ENCODE measurements at places on chromosomes 2 and 18.

GRCh38 chr2:100972452-100972851 lies 29.6 kb upstream of the RPL31 start:
- no peak for DNase-seq

- DNase-seq: no peak
Measured at GRCh38 chr2:65525616-65526231, 93.3 kb upstream of the SPRED2 start.

GRCh38 chr18:3489462-3489861 lies 39.5 kb downstream of the TGIF1 start:
- no peak for DNase-seq

DNA sequence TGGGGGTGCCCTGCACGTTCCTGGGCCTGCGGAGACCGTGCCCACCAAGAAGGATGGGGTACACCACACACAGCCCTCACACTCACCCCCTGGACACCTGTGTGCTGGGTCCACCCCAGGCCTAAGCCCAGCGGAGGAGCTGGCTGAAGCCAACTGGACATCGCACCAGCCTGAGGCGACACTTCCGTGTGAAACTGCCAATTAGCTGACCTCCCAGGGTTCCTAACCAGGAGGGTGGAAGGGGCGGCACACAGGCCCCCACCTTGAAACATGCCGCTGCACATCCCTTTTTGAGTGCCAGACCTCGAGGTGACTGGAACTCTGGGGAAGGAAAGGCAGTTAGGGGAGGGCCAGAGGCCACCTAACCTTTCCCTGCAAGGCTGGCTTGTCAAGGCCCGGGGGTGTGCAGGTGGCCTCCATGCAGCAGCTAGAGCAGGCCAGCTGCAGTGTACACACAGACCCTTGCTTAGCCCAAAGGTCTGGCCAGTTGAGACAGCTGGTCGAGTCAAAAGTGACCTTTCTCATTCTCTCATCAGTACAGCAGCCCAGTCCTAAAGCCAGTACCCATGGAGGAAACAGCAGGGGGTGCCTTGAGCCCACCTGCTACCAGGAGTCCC lies 4.5 kb downstream of the STK25 start:
- DNase-seq: no peak

DNA sequence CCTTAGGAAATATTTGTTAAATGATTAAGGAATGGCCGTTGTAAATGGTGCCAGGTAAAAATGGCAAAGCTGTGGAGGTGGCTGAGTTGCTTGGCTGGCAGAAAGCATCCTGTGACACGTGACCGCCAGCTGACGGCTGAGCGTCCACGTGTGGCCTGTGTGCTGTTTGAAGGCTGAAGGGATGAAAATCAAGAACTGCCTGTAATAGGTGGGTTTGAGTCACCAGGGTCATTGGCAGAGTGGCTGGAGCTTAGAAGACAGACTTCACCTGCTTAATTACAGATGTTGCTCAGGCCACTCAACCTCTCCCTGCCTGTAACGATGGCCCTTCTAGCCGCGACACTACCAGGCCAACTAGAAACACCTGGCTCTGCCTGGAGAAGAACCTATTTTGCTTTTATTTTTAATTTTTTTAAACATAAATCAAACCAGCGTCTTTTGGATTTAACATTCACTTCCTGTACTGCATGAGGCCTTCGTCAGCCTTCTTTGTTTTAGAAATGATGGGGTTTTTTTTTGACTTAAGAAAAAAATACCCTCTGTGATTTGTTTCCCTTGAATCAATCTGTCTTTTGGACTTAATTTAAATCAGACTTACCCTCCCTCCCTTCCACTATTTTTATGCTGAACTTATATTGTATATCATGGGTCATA lies 206.5 kb downstream of the PRKCE start:
- DNase-seq: no peak

DNA sequence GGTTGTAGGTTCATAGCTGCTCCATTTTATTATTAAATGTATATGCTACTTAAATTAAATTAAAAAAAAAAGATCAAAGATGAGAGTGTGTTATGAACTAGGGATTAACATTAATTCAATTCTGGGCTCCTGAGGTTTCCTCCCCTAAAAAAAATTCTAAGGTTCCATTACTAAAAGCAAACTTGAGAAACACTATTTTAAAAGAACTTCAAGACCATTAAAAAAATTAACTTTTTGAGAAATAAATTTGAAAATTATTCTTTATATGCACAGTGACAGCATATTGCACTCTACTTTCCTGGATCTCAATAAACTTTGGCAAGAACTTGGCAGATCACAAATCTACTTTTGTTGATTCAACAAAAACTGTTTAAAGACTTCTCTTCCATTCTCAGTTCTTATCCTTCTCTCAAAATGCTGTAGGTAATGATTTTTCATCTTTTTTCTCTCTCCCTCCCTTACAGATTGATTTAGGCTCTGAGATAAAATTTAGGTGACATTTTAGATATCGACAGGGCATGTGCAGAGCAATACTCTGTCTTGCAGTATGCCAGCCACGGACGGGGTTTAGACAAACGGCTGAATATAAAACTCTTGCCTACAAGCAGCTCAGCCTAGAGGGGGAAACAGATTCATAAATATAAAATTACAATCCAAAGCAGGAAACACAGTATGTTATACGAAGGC lies 592 bp upstream of the MARS2 start:
- DNase-seq: no peak

GRCh38 chr18:27954226-27954625 lies 222.7 kb downstream of the CDH2 start:
- no peak for DNase-seq

GRCh38 chr18:49169037-49169521 lies 218.3 kb upstream of the SMAD7 start:
- DNase-seq: no peak

DNA sequence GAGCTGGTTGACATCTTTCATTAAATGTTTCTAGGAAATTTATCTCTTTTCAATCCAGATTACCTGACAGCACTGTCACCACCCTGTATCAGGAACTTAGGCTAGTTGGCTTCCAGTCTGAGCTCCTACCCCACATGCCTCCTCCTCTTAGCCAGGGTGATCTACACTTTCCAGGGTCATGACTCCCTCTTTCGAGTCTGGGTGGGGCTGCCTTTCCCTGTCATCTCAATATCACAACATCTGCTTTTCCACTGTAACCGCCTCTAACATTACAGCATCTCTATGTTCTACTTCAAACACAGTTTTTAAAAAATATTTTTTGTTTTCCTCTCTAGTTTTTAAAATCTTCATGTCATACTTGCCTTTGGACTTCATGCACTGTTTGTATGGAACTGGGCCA lies 129.2 kb downstream of the RBMS1 start:
- no peak for DNase-seq

GRCh38 chr2:96655526-96655925 lies 13.0 kb downstream of the FER1L5 start:
- no peak for DNase-seq

GRCh38 chr2:230325316-230326243 lies 1.4 kb upstream of the SP140L start:
- no peak for DNase-seq

DNA sequence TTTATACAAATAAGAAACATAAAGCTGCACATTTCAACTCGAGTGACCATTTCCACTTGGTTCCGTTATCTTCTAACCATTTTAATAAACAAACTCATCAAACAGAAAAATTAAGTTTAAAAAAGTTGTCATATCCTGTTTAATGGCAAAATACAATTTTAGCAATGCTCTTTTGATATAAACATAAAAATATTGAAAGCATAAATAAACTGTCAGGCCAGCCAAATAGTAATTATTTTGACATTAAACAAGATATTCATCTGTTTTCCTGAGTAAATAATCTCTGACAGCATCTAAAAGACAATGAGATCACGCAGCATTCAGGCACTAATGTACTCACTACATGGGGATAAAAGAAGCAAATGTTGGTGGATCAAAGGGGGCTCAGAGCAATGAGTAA lies 145.3 kb upstream of the ATP5MC3 start:
- no peak for DNase-seq

GRCh38 chr2:70723286-70723885 lies 44.6 kb downstream of the ADD2 start:
- DNase-seq: no peak

DNA sequence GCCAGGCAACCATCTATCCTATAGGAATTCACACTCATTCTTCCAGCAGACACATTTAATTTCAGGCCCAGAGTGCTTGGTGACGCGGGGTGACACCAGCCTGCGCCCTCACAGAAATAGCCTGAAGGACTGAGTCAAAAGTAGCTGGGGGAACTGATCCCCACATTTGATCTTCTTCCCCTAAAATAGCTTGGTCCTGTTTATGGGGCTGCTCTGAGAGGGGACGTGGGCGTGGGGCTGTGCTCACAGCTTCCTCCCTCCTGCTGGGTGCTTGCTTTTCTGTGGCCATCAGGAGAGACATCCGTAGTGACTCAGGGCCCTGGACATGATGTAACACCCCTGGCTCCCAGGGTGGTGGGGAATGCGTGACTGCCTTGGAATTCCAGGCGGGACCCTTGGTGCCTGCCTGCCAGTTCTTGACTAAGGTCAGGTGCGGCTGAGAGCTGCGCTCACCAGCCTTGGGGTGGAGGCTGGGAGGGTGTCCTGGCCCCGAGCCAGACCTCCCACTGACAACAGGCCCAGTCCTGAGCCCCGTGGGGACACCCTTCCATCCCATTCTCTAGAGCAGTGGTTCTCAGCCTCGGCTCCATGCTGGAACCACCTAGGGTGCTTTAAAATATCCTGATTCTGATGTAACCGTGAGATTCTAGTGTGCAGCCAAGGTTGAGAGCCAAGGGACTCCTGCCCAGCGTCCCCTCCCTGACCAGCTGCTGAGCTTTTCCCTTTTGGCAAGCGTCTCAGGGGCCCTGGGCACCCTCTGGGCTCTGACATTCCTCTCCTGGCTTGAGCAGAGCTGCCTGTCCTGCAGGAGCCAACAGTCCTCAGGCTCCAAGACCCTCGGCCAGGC lies 47.4 kb upstream of the SMAD7 start:
- no peak for DNase-seq

GRCh38 chr2:216987252-216987821 lies 127.5 kb upstream of the TNP1 start:
- no peak for DNase-seq

GRCh38 chr2:11717623-11718022 lies 28.8 kb upstream of the LPIN1 start:
- DNase-seq: no peak

DNA sequence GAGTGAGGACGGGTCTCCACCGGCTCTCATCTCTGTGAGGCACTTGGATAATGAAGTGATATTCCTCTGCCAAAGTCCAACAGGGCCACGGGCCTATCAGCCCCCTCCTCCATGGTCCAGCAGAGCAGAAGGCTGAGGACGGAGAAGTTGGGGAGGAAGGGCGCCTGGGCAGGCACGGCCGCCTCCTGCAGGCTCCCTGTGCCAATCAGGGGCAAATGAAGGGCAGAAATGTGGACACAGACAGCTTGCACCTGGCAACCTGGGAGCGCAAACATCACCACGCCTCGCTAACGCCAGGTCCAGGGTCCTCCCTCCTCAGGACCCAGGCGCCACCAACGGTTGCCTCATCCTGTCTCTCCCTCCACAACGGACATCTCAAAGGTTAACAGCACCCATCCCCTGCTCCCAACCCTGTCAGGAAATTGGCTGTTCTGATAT lies 24.3 kb downstream of the SMAD7 start:
- DNase-seq: no peak

- DNase-seq: no peak
Measured at GRCh38 chr2:217662984-217663602, 339.7 kb downstream of the TNS1 start.

DNA sequence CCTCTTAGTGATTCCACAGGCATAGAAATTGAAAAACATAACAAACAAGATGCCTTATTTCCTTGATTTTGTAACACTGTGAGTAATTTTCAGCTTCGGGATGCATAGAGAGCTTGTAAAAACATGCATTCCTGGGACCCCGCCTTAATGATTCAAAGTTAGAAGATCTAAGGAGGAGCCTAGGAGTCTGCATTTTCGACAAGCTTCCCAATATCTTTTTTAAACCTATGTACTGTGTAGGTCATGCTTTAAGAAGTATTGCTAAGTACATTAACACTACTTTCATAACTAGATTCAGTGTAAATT lies 109.8 kb upstream of the ZNF516 start:
- no peak for DNase-seq

DNA sequence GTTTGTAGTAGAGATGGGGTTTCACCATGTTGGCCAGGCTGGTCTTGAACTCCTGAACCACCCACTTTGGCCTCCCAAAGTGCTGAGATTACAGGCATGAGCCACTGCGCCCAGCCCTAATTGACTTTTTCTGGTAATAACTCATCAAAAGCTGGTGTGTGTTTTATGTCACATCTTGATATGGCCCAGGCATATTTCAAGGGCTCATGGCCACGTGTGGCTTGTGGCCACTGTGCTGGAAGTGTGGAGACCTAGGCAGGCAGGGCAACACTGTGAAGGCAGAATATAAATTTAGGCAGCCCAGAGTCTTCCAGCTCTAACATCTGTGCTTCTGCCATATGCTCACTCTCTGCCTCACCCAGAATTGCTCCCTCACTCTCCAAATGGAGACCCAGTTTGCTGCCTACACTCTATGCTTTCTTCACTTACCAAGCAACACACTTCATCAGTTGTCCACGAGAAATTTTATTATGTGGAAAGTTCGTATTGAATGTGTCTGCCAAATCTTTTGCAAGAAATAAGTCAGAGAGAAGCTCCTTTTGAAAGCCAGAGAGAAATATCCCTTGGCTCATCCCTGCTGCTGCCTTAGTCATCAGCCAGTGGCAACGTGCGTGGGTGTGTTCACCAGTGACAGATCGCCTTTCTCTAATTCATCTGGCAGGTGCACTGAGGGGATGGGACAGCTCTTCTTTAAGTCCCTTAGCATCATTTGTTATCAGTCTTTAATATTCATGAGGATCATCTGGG lies 129.4 kb upstream of the CXCR4 start:
- no peak for DNase-seq

GRCh38 chr2:194491409-194492115 lies 1165.5 kb upstream of the SLC39A10 start:
- DNase-seq: no peak

Data from putamen (tissue), 1 donor.